ENCODE measurements at places on chromosomes 16 and 17. TPM values are rescaled to one million over a fixed set of nuclear protein-coding genes. Genes with fewer than 3 reads are reported as not detected.

TAT gene
- total RNA-seq = not detected

DNA sequence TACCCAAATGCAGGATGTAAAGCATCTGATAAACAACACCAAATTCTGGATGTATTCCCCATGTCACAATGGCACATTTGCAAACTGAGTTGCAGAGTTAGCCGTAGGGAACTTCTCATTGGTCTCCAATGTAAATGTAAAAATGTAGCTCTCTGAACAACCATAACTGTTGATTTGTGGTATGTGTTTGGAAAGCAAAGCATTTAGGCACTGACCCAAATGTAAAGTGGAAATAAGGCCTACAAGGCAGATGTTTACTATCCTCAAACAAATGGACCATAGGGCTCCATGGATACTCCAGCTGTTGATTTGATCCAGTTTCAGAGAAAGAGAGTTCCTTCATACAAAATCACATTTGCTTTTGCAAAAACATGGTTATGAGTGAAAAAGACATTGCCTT, 223.0 kb upstream of the ELAC2 start:
- no peak for DNase-seq

- no peak for DNase-seq
These were observed 146.8 kb downstream of the SOX9 start for GRCh38 chr17:72267601-72268000.

FTO gene
- 63.1 TPM for total RNA-seq
